GM23248 (cell line): ENCODE measurements at places on chromosomes 1 and 21. TPM values are rescaled to one million over a fixed set of nuclear protein-coding genes. Genes with fewer than 3 reads are reported as not detected.

LCA5L gene
- total RNA-seq, result 1.1 TPM in 2 replicates

WDR77 gene
- total RNA-seq, result 31.6 and 34.3 TPM in 2 replicates

PEAR1 gene
- 1.0 and 2.2 TPM in 2 replicates for total RNA-seq

CRP gene
- total RNA-seq, result not detected in 2 replicates

BSND gene
- total RNA-seq, result not detected in 2 replicates

KRTAP26-1 gene
- not detected in 2 replicates for total RNA-seq

DMBX1 gene
- not detected in 2 replicates for total RNA-seq

- no peak for DNase-seq
Measured at GRCh38 chr1:97824200-97824599, 96.6 kb downstream of the DPYD start.

GRCh38 chr1:11488966-11489625 lies 10.1 kb downstream of the DISP3 start:
- DNase-seq, result no peak

DNA sequence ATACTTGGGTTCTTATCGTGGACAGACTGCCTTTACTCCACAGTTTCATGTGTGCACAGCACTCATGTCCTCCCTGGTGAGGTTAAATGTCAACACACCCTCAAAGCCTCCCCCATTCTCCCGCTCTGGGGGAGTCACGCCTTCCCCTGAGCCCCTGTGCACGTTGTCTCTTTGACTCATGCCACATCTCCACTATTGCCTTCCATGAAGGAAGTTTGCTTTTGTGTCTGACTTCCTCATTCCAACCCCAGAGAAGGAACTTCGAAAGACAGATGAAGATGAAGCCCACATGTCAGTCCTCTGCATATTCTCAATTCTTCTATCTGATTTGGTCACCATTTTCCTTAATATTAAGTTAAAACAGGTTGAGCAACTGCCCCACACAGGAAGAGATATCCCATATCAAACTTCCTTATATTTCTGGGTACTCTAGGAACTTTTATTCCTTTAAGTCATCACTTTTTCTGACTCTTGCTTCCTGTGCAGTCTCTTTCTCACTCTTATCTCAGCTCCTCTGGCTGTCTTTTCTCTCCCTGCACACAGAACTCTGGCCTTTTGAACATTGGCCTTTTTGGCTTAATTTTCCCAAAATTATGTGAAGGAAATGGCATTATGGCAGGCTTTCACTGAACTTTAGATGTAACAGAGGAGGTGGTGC lies 41.5 kb downstream of the C4BPA start:
- DNase-seq, result no peak

- DNase-seq, result no peak
Measured at GRCh38 chr1:92503043-92503925, 16.6 kb upstream of the GFI1 start.

DNA sequence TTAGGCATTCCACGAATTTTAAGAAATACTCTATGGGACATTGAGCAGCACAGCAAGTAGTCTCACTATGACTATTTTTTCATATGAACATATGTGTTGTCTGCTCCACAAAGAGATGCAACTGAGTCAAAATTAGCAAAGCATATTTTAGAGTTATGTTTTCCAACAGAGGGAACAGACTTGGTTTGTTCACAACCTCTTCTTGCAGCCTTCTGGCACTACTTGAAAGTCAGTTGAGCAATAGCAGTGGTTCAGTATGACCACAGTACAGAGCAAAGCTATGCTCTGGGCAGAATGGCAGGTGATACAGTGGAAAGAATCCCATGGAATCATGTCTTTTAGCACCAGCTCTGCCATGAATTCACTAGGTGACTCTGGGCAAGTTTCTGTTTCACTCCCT lies 5.2 kb downstream of the CCN1 start:
- DNase-seq, result peak; percentile 84

- DNase-seq, result no peak
Measured at GRCh38 chr21:41895643-41896493, 16.7 kb upstream of the PRDM15 start.

DNA sequence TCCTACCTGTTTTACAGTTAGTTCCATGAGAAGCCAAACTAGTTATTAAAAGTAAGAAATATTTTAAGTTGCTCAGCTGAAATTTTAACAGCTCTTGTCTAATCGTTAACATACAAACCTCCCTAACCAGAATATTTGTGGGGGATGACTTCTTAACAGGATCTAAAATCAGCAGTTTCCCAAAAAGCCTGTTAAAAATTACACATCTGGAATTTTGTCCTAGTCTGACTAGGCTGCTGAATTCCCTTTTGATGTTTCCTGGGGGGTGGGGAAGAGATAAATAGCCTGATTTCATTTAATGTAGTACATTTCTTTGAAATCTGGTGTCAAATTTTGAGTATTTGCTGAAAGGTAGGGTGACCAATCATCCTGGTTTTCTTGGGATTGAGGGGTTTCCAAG lies 78.8 kb upstream of the ARHGAP29 start:
- DNase-seq, result no peak

DNA sequence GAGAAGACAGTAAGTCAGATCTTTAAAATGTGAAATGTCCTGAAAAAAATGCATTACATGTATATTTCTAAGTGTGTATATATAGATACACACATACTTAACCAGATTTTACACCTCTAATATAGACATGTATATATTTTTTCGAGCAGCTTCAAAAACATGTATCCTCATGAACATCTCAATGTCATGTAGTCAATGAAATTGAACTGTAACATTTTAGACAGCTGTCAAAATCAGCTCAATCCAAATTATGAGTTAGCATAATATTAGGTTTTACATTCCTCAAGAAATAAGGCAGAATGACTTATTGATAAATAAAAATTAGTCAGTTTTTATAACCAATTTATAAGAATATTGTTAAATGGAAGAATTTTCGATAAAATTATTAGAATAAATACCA lies 665.7 kb downstream of the BRINP3 start:
- no peak for DNase-seq

DNA sequence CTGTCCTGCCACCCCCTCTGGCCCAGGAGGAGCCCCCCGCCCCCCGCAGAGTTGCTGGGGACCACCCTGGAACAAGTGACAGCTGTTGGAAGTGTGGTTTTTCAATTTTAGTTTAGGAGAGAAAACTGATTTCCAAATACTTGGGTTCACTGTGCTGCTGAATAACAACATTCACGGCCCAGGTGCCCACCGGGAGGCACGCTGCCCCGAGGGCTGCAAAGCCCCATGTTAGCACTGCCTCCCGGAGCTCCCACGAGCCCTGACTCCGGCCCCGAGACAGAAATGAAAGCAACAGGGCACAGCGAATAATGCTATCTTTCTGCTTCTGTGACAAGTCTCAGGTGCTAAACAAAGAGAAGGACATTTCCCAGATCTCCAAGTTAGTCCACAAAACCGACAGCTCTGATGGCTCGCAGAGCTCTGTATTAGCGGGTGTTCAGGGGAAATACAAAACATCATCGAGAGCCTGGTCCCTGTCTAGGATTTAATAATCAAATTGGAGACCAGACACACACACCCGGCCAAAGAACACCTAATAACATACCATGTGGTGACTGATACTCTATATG lies 451.5 kb downstream of the KIF26B start:
- no peak for DNase-seq

GRCh38 chr1:78370356-78370755 lies 120.4 kb upstream of the PTGFR start:
- peak; percentile 82 for DNase-seq

DNA sequence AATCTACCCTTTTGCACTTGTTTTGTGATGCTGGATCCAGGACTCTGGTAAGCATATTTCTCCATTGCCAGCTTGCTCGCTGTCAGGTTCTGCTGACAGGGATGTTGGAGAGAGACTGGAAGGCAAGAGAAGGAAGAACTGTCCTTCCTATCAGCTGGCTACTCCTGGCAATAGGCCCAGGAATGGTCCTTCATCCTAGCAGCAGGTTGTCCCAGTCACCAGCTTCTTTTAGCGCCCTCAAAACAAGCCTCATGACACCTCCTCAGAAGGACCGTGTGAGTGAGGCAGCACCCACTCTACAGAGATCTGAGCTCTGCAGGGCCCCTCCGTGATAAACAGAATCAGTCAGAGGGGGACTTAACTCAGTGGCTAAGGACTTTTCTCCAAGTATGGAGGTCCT lies 33.1 kb upstream of the SLAMF9 start:
- DNase-seq, result no peak

- DNase-seq, result no peak
Measured at GRCh38 chr1:185693654-185694053, 40.5 kb upstream of the HMCN1 start.

DNA sequence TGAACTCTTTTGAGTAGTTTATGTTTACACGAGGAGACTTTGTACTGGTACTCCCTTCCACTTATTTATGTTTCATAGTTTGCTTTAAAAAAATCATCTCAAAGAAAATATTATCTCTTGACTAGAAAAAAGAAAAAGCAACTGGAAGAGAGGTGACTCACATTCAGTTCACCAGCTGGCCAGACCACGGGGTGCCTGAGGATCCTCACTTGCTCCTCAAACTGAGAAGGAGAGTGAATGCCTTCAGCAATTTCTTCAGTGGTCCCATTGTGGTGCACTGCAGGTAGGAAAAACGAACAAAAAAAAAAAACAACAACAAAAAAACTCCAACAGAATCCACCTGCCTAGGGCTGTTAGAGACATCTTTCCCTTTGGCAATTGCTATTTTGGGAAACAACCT lies 102.9 kb downstream of the PTPRC start:
- peak; percentile 56 for DNase-seq

GRCh38 chr1:2136386-2137235 lies 58.0 kb downstream of the FAAP20 start:
- DNase-seq, result no peak

- DNase-seq, result peak; percentile 44
Measured at GRCh38 chr21:41166884-41167283, 1.1 kb upstream of the BACE2 start.

- DNase-seq, result peak; percentile 92
Measured at GRCh38 chr1:154741327-154741726, 128.8 kb downstream of the KCNN3 start.

- DNase-seq, result no peak
Measured at GRCh38 chr1:24295535-24295934, 23.6 kb upstream of the GRHL3 start.

DNA sequence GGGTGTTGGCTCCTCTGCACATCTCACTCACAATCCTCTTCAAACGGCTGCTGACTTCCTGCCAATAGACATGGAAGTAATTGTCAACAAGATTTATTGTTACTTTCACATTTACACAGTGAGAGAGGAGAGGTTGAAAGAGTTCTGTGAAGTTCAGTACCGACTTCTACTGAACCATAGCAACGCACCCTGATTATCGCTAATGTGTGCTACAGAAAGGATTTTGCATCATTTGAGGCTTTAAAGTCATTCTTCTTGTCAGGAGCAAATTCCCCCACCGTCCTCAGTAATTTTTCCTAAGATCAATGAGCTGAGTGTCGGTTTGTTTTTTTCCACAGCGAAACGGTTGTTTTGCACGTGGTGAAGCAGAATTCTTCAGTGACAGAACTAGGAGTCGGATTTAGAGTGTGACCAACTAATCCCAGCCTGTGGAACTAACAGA lies 361.0 kb downstream of the ADGRL2 start:
- DNase-seq, result no peak

GRCh38 chr1:48036710-48037355 lies 39.6 kb upstream of the TRABD2B start:
- peak; percentile 71 for DNase-seq

DNA sequence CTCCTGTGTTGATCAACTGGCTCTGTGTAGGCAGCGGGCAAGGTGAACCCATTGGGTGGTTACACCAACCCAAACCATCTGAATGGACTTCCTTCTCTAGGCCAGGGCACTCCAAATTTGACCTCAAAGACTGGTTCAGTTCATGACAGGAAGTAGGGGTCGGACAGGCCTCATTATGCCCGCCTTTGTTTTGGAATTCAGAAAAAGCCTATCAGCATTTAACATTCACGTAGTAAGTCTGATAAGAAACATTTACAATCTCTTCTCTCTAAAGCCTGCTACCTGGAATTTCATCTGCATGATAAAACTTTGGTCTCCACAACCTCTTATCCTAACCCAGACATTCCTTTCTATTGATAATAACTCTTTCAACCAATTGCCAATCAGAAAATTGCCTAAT lies 97.1 kb upstream of the ETV3 start:
- DNase-seq, result no peak
